SW 1271 (cell line): ENCODE measurements at places on chromosomes 12 and 14.

DNA sequence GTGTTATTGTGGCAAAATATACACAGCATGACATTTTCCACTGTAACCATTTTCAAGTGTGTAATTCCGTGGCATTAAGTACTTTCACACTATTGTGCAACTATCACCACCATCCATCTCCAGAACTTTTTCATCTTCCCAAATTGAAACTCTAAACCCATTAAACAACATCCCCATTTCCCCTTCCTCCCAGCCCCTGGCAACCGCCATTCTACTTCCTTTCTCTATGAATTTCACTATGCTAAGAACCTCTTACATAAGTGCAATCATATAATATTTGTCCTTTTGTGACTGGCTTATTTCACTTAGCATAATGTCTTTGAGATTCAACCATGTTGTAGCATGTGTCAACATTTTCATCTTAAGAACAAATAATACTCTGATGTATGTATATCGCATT is 67.8 kb upstream of the PYGL start:
- DNase-seq, result no peak

- no peak for DNase-seq
These were observed 382.3 kb downstream of the ALG10 start for GRCh38 chr12:34404377-34405285.

DNA sequence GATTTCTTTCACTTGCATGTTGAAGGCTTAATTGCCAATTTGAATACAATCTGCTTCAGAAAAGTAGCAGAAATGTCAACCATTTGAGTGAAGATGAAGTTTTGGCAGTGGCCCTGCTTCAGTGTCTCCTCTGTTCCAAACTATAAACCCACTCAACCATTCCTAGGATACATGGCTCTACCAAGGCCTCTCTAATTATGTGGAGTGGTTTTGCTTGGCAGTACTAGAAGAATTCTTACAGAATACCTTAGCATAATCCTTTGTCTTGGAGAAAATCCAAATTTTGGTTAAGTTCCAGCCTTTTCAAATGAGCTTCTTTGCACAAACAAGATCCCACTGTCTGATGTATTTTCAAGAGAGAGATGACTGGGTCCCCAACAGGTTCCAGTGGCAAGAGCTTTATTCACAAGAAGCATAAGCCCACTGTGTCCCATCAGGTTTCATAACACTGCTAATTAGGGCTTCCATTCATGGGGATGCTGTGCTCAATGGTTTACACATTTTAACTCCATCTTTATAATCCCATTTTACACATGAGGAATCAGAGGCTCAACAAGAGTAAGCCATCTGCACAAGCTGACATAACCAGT is 234.5 kb downstream of the IPO8 start:
- DNase-seq, result no peak

- DNase-seq, result no peak
These were observed 9.3 kb downstream of the EML1 start for GRCh38 chr14:99802301-99803105.

DNA sequence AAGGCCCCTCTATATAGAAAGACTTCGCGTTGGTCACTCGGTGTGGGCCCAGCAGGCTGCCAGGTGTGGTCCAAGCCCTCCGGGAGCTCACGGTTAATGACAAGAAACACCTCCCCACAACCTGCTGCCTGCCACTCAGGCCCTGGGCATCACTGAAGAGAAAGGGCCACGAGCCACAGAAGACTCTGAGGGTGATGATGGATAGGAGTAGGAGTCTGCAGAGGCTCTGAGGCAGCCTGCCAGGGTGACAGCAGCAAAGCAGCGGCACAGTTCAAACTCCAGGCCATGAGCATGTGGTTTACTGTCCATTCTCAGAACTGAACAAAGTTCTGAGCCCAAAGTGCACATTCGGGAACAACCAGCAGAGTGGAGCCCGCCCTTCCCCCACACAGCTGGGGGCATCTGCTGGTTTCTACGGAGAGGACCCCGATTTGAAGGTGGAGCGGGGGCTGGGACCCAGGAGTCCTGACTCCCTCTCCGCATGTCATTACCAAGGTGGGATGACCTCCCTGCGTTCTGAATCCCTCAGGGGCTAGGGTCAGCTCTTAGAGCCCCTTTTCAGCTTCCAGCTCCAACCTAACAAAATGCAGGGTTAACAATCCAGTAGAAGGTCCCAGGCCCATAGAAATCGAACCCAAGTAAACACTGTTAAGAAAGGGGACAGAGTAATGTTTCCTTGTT is 65.8 kb downstream of the VWF start:
- no peak for DNase-seq

- DNase-seq, result no peak
These were observed 46.3 kb upstream of the PTGDR start for GRCh38 chr14:52220924-52221811.

GRCh38 chr14:32254952-32255679 is 52.0 kb upstream of the RNU6-8 start:
- peak; percentile 58 for DNase-seq

DNA sequence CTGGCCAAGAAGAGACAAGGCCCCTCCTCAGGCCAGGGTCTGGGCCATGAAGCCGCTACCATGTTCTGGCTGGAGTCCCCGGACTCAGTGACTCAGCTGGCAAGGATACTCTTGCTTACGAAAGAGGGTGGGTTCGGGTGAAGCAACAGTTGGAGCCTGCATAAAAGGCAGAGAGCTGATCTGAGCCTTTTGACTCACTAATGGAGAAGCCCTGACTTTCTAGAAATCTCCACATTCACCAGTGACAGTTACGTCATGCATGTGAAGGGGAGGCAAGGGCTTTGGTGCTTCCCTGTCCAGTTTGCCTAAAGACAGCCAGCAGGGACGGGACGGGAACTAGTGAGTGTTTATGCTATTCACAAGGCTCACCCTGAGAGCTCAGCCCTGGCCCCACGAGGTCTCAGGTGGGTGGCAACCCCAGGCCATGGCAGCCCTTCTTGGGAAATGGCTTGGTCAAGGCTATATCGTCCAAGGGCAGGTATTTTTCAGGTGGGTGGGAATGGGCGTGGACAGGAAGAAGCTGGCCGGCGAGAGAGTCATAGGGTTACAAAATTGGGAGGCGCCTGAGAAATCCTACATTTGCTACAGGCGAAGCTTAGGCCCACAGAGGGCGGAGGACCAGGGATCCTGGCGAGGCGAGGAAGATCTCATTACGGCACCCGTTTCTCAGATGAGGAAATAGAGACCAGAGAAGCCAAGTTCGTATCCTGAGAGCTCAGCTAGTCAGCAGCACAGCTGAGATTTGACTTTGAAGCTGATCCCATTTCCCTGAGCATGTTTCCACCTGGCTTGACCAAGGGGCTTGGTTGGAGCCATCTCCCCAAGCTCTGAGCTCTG is 314.6 kb downstream of the BCL11B start:
- DNase-seq, result no peak
